ENCODE measurements at places on chromosomes 13 and 19.

GRCh38 chr13:93254775-93255174 lies 28.2 kb downstream of the GPC6 start:
- no peak for DNase-seq

GRCh38 chr13:48318821-48319511 lies 15.4 kb downstream of the RB1 start:
- DNase-seq = no peak

DNA sequence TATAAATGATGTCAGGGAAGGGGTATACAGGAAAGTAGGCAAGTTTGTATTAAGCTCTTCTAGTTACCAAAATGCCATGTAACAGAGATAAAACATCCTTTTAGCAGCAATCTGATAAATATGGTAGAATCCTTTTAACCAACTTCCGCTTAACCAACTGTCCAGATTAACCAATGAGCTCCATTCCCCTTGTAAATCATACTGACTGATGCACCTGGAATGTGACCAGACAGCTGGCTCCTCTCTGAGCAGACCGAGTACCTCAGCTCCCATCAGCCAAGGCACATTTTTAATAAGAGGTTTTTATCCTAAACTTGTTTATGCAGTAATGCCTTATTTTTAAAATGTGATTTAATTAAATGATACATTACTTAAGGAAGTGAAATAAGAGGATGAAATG lies 66.4 kb downstream of the KLF12 start:
- no peak for DNase-seq

DNA sequence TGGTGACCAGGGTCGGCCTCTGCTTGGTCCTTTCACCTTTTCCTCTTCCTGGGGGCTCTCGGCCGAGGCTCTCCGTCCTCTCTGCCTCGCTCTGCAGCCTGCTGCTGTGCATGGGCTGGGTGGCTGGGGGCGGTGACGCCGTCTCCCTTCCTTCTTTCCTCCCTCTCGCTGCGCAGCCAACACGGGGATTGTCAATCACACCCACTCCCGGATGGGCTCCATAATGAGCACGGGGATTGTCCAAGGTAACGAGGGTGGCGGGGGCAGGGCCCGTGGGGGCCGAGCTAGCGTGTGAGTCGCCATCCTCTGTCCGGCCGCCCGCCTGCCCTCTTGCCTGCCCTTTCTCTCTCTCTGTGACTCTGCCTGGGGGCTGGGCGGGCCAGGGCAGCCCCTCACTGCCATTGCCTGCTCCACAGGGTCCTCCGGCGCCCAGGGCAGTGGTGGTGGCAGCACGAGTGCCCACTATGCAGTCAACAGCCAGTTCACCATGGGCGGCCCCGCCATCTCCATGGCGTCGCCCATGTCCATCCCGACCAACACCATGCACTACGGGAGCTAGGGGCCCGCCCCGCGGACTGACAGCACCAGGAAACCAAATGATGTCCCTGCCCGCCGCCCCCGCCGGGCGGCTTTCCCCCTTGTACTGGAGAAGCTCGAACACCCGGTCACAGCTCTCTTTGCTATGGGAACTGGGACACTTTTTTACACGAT lies 7.1 kb downstream of the YIPF2 start:
- DNase-seq = no peak

- DNase-seq = no peak
Observed at GRCh38 chr13:48437371-48437770, 24.5 kb upstream of the LPAR6 start.

DNA sequence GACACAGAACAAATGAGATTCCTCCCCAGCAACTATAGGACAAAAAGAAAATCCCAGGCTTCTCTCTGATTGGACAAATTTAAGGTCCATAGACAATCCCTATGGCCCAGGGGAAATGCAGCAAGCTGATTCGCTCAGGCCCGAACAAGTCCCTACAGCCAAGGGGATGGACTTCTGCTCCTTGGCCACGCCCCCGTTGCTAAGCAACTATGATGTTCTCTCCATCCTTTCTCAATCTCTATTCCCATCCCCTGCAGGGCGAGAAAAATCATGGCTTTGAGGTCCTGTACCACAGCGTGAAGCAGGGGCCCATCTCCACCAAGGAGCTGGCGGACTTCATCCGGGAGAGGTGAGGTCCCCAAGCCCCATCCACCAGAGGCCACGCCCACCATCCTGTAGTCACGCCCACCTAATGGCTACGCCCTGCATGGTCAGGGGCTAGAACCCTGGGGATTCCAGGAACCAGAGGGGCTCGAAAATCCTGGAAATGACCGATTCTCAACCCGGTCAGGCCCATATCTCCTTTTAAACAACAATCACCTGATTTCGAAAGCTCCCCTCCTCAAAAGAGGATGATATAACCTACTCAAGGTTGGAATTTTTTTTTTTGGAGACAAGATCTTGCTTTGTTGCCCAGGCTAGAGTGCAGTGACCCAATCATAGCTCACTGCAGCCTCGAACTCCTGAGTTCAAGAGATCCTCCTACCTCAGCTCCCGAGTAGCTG lies 11.4 kb downstream of the FCHO1 start:
- no peak for DNase-seq
